ENCODE measurements at places on chromosomes 3 and 15. TPM values are rescaled to one million over a fixed set of nuclear protein-coding genes. Genes with fewer than 3 reads are reported as not detected.

DNA sequence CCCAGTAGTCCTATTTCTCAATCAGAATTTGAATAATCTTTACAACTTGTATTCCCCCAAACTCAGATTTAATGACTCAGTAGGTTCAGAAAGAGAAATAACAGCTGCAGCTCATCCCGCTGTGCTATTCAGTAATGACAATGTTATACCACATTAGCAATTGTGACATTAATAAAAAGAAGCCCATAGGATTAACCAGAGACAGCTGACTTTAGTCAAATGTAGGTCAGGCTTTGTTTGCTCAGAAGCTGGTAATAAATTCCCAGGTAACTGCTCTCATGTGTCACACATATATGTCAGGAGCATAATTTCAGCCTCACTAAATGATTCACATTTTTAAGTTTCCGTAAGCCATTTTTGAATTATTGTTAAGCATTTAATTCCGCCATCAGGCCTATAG lies 222.0 kb upstream of the UBE2E2 start:
- peak; percentile 58 for DNase-seq

DNA sequence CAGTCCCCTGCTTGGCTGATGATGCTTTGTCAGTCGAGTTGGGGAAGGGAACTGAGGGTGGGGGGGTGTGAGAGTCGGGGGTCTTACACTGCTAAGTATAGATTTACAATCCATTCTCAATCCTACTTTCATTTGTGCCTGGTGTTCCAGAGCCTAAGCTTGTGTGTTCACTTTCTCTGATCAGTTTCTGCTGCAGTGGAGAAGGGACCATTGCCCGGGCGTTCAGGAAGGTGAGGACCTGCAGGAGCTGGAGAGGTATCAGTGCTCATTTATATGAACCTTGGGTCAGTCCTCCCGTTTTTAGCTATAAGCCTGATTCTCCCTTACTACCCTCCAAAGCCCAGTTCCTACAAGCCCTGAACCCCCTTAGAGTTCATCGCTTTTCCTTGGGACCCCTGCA lies 41.0 kb upstream of the TRAK1 start:
- DNase-seq, result no peak

- DNase-seq, result peak; percentile 8
These were observed 337.2 kb downstream of the VGLL3 start for GRCh38 chr3:86653661-86654205.

GRCh38 chr3:141521781-141522180 lies 35.0 kb downstream of the RASA2 start:
- DNase-seq, result no peak

GRCh38 chr3:30948426-30948825 lies 54.0 kb upstream of the GADL1 start:
- DNase-seq, result no peak

- no peak for DNase-seq
These were observed 419.8 kb upstream of the THBS1 start for GRCh38 chr15:39161096-39161495.

- DNase-seq, result no peak
These were observed 33.0 kb downstream of the NME9 start for GRCh38 chr3:138296639-138297038.

DNA sequence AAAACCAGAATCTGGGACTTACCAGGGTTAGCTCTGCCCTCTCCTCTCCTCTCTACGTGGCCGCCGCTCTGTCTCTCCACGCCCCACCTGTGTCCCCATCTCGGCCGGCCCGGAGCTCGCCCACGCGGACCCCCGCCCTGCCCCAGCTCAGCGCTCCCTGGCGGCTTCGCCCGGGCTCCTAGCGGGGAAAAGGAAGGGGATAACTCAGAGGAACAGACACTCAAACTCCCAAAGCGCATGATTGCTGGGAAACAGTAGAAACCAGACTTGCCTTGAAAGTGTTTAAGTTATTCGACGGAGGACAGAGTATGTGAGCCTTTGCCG lies 5.4 kb downstream of the ISL2 start:
- peak; percentile 18 for DNase-seq

- no peak for DNase-seq
These were observed 31.7 kb downstream of the ADPGK start for GRCh38 chr15:72751751-72752455.

DNA sequence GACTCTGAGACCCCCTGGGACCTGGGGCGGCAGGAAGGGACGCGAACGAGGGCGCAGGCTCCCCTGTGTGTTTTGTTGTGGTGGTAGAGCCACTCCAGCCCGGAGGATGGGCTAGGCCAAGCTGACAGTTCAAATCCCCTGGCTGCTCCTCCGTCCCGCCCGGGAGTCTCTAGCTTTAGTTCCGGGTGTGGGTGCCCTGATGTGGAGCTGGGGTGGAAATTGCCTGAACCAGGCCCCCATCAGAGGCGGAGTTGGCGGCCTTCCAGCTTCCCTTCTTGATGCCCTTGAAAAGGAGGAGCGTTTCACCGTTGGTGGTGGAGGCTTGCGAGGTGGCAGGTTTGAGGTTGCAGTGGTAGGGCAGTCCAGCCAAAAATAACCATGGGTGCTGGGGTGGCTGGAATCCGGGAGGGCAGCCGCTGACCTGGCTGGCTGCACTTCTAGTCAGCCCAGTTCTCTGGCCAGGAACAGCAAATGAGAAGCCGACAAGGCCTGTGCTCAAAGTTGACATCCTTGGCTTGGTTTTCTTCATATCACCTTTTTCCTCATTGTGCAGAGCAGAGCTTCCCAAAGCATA lies 817 bp downstream of the CLK3 start:
- DNase-seq, result peak; percentile 53

DNA sequence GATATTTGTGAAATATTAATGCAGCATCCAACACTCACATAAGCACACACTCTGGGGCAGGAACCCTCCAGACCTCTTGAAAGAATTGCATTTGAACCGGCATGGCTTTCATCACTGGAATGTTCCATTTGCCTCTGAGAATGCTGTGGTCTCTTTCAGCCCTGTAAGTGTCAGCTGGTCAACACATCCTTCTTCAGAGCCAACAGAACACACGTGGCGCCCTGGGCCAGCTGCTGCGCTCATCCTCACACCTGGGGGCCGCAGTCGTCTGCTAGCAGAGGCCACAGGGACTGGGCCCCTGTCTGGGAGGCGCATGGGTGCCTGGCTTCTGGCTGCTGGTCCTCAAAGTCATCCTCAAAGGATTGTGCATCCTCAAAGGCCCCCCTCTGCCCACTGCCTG lies 71.4 kb upstream of the HERC1 start:
- DNase-seq, result no peak

GRCh38 chr15:90465140-90465929 lies 64.4 kb upstream of the CRTC3 start:
- DNase-seq, result peak; percentile 71

- peak; percentile 12 for DNase-seq
These were observed 29.8 kb downstream of the SLC22A14 start for GRCh38 chr3:38311941-38312340.

DNA sequence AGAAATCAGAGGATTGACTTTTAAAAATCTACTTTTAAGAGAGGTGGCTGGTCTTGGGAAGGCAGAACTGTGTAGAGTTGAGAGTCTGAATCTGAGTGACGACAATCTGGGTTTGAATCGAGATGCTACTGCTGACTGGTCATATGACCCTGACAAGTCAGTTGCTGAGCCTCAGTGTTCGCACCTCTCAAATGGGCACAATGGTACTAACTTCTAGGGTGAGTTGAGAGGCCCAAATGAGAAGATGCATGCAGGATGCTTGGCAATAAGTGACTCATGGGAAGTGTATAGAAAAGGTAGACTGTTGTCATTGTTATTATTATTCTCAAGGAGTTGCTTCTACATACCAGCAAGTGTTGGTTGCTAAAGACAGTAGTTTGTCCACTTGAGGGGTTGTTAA lies 10.3 kb downstream of the CACNA2D3 start:
- DNase-seq, result no peak

GRCh38 chr3:127614928-127615589 lies 13.9 kb upstream of the PODXL2 start:
- DNase-seq, result no peak

- no peak for DNase-seq
These were observed 158.0 kb downstream of the CLSTN2 start for GRCh38 chr3:140092848-140093536.

DNA sequence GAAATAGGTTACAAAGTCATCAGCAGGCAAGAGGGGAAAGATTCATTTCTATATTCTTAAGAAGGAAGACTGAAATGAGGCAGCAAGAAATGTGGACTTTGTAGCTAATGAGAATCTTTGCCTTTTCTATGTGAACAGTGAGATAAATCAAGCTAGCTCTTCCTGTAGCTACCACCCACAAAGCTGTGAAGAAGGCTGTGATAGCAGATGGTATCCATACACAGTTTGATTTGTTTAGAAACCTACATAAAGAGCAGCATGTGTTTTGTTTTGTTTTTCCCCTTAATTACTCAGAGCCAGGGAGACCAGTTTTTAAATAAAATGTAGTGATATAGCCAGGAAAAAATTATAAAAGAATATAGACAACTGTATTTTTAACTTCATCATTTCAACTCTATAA lies 45.5 kb downstream of the TEX9 start:
- peak; percentile 52 for DNase-seq

- no peak for DNase-seq
These were observed 25.8 kb downstream of the ZPLD1 start for GRCh38 chr3:102460579-102460978.

DNA sequence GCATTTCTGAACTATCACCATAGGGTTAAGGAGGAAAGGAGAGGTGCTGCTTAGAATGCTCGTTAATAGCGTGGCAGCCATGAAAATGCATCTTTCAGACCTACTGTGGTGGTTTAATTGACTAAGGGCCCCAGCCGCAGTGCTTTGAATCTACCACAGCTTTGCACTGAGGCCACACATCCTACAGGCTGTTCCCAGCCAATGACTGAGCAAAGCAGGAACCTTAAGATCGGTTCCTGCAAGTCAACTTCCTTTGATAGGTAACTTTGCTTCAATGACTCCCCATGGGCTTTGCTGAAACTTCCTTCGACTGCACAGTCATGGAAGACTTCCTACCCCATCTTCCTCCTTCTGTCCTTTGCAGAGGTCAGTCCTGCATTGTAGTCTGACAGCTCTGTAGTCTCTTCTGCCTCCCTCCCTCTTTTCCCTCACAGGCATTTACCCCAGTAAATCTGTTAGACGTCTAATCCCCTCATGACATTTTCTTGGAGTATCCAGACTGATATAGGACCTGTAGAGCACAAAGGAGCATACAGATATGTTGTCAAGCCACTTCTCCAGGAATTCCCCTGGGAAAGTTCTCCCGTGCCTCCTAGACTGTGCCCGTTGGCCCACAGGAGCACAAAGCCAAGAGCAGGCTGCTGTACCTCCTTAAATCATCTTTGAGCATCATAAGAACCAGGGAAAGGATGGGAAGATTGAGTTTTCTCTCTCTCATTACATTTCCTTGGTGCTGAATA lies 2.6 kb upstream of the BCL2A1 start:
- no peak for DNase-seq

DNA sequence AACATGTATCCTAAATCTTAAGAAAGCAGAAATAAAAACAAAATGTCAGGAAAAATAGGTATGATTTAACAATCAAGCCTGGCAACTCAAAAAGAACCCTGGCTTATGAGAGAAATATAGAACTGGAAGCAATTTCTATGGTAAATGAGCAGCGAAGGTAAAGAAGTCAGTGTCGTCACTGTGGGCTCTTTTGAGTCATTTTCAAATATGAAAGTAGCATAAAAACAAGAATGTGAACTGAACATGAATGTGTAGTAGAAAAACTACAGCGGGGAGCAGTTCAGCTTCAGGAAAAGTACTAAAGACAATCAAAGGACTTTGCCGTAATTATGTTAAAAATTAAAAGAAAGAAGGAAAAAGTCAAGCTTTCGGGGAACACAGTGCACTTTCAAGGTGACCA lies 17.5 kb downstream of the LSG1 start:
- DNase-seq, result no peak

DNA sequence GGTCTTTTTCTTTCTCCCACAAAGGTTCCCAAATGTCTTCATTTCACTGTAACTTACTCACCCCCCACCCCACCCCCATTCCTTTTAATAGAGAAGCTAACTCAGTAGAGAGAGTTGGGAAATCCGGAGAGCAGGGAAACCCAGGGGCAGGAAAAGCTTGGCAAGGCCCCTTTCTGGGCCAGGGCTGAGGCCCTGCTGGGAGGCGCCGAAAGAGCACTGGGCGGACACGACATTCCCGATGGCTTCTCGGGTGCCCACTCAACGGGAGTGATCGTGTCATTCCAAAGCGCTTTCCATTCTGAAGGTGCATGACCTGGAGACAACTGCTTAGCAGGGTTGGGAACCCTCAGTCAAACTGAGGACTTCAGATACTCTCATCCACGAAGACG lies 1.6 kb upstream of the DALRD3 start:
- DNase-seq, result no peak

- no peak for DNase-seq
These were observed 9.2 kb upstream of the STT3B start for GRCh38 chr3:31523543-31523942.

- peak; percentile 48 for DNase-seq
These were observed 242.3 kb upstream of the ROBO1 start for GRCh38 chr3:80010021-80010571.

- DNase-seq, result peak; percentile 35
These were observed 168.7 kb upstream of the TMCO5A start for GRCh38 chr15:37765786-37766185.

- DNase-seq, result no peak
These were observed 86.3 kb upstream of the RASGRP1 start for GRCh38 chr15:38650936-38651327.

GRCh38 chr3:121992601-121993560 lies 29.2 kb downstream of the ILDR1 start:
- DNase-seq, result no peak

DNA sequence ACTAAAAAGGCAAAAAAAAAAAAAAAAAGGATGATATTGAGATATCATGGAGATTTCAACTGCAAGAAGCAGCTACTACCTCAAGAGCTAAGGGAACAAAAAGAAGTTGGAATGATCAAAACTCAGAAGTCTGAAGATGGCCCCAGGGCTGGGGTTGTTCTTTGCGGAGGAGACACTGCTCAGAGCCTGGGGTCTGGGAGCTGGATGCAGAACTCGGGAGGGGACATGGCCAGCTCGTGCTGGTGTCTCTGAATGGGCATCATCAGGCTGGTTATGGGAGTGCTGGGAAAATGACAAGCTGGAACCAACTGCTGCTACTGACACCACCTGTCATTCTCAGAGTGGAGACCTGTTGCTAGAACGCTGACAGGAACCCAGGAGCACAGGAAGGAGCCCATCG lies 14.2 kb upstream of the ADIPOQ start:
- no peak for DNase-seq

GRCh38 chr3:185552358-185552877 lies at the start of gene LIPH:
LIPH (minus strand) TSS chr3:185552588; CDS start chr3:185552471, 117 bp downstream.
- DNase-seq, result no peak

DNA sequence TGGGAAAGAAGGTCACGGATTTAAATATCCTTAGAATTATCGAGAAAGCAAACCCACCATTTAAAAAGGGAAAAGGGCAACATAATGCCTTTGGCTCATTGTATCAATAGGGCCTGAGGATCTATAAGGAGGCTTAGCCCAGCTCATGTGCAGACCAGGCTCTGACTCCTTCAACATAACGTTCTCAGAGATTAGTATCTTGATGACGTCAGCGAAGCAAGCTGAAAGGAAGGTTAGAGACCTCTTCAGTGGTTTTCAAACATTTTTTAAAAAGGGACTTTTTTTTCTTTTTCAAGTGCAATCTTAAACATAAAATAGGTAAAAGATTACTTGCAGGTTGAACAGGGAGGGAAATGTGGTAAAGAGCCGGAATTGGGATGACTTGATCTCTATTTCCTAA lies 463.9 kb upstream of the ADAMTS9 start:
- peak; percentile 76 for DNase-seq

The IFT122 gene
- polyA plus RNA-seq, result 11.0 TPM

The GABRR3 gene
- polyA plus RNA-seq, result not detected

The RYR3 gene
- 0.24 TPM for polyA plus RNA-seq

The CRYGS gene
- polyA plus RNA-seq, result 1.2 TPM

The EHHADH gene
- 3.6 TPM for polyA plus RNA-seq

The CFAP100 gene
- 7.7 TPM for polyA plus RNA-seq

The SLC51B gene
- 0.98 TPM for polyA plus RNA-seq

The DNAJA4 gene
- polyA plus RNA-seq, result 25.1 TPM
